H4 (cell line): ENCODE measurements at places on chromosomes 16 and 17. TPM values are rescaled to one million over a fixed set of nuclear protein-coding genes. Genes with fewer than 3 reads are reported as not detected.

DNA sequence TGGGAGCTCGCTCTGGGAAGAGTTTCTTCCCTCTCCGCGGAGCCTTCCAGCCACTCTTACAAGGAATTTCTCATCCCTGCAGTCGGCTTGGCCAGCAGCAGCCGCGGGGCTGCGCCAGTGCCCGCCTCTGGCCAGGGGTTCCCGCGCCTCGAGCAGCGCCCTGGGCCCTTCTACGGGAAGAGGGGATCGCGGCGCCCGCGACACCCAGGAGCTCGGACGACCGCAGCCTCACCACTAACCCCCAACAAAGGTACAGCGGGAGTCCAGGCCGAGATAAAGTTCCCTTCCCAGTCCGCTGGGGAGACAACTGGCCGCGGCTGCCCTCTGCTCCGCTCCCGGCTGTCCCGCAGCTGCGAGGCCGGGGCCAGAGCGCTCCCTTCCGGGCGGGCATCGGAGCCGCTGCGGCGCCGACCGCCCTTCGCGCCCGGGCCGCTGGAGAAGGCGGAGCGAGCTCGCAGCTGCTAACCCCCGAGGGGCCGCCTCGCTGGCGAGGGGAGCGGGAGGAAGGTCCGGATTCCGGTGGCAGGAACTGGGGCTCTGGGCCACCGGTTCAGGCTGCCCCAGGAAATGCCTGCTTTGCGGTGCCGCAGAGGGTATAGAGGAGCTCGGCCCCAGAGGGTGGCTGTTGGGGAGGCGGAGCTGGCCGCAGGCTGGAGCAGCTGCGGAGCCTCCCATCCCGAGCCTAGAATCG is 3.6 kb upstream of the HS3ST3B1 start:
- no peak for DNase-seq

GRCh38 chr16:87192452-87193073 is 124.6 kb downstream of the C16orf95 start:
- DNase-seq = no peak

The ACSM2B gene
- total RNA-seq = not detected in 2 replicates

GRCh38 chr17:11309850-11310249 is 68.8 kb downstream of the SHISA6 start:
- no peak for DNase-seq

The KRTAP4-9 gene
- total RNA-seq = not detected in 2 replicates

DNA sequence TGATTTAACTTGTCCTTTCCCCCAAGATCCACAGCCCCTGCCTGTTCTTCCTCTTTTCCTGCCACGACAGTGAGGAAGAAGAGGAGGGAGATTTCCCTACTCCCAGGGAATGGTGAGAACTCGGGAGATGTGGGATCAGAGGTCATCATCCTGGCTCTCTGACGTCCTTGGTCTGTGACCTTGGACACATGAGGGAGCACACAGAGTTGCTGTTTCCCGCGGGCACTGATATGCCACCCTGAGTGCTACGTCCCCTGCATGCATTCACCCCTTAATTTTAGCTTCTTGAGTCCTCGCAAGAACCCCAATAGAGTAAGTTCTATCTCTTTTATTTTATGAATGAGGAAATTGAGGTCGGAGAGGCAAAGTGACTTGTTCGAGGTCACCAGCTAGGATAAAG is 85.4 kb downstream of the BMERB1 start:
- no peak for DNase-seq

DNA sequence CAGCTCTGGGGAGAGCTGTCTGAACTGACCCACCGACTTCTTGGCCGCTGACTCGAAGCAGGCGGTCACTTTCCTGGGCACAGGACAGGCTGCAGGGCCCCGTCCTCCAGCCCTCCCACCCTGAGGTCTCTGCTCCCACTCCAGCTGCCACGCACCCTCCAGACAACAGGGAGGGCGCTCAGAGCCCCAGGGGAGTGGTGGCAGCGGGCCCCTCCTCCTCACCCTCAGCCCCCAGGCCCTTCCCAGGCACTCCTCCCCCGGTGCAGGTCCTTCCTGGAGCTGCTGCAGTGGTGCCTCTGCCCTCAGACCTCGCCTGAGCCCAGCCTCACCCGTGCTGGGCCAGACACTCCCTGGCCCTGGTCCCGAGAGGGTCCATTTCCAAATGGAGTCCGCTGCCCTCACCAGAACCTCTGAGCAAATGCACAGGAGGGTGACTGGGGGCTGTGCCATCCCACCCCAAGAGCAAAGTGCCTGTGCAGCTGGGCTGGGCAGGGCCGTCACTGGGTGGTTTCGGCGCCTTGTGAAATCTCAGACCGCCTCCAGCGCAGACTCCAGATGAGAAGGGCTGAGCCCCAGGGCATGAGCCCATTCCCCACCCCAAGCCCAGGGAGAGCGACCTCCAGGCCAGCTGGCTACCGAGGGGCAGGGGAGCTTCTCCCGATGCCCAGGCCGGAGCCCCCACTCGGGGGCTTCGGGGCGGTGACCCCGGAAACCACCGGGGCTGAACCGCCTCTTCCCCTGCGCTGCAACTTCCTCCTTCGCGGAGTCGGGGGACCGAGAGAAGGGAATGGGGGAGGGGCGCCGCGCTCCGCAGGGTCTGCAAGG is 717 bp downstream of the CYBA start:
- DNase-seq = no peak

DNA sequence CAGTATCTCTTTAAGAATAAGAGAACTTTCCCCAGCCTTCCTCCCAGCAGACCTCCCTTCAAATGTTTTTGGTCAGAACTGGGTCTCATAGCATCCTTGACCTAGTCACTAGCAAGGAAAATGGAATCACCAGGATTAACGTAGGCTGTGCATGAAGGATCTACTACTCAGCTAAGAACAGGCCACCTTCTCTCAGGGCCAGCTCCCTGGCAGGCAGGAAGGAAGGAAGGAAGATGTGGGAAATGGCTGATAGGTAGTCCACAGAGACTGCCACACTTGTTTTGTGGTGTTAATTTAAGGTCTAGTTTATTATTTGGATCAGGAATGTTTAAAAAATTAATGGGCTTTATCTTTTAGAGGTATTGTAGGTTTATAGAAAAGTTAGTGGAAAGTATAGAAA is 136.4 kb downstream of the SPECC1 start:
- DNase-seq = no peak

The CMTM1 gene
- total RNA-seq = 0.85 and 1.1 TPM in 2 replicates

DNA sequence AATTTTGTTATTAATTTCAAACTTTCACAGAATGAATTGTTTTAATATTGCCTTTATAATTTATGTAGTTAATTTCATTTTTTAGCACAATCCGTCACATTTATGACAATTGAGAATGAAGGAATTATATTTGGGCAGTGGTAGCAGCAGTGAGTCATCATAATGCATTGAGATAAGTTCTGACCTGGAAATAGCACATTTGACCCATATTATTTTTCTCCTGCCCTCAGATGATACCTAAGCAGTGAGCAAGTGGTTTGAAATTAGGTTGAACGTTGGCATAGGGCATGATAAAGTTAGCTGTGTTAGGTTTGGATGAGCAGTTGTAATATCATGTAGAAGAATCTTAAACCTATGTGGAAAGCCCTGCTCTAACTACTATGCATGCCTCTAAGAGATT is 1431.3 kb upstream of the CDH8 start:
- no peak for DNase-seq

DNA sequence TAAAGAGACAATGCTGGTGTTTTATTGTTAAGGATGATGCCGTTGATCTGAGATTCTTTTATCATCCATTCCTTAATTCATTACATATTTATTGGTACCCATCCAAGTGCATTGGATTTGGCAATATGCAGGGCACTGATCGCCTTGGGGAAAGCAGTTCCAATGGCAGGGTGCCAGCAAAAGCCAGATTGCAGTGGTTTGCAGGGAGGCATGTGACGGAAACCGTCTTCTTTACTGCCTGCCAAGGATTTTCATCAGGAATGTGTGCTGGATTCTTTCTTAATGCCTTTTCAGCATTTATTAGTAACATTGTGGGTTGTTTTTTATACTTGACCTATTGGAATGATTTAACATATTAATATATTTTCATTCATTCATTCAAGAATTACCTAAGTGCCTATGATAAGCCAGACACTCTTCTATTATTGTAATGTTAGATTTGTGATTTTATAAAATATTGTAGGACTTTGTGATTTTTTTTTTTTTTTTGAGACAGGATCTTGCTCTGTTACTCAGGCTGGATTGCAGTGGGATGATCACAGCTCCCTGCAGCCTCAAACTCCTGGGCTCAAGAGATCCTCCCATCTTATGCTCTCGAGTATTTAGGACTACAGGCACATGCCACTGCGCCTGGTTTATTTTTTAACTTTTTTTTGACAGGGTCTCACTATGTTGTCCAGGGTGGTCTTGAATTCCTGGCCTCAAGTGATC is 93.4 kb upstream of the TNRC6A start:
- peak; percentile 83 for DNase-seq

The TPSD1 gene
- not detected in 2 replicates for total RNA-seq

The TNFRSF17 gene
- not detected in 2 replicates for total RNA-seq
